ENCODE measurements at places on chromosomes 5 and 9.
A peak's percentile ranks its signal among the peaks of the same experiment; 100 is the strongest.

DNA sequence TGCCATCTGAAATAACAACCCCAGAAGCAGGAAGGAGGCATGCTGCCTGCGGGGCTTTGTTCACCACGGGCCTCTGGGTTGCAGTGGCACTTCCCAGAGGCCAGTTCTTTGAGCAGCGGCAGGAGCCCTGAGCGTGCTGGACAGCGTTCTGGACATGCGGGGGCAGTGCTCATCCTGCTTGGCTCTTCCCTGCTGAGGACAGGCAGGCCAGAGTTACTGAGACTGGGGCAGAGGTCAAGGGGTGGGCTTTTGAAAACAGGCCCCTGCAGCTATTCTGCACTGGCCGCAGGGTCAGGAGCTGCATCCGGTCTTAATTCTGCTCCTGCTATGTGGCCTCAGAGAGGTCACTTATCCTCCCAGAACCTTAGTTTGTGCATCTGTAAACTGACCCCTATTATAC, 258.6 kb downstream of the FSTL4 start:
- DNase-seq: no peak
- no peaks in the 10 kb centered on the region for H3K4me1 ChIP-seq
- H3K27ac ChIP-seq: no peak overlapping the region
- no peaks in the 10 kb centered on the region for H3K36me3 ChIP-seq
- H3K27me3 ChIP-seq: no peaks in the 10 kb centered on the region

DNA sequence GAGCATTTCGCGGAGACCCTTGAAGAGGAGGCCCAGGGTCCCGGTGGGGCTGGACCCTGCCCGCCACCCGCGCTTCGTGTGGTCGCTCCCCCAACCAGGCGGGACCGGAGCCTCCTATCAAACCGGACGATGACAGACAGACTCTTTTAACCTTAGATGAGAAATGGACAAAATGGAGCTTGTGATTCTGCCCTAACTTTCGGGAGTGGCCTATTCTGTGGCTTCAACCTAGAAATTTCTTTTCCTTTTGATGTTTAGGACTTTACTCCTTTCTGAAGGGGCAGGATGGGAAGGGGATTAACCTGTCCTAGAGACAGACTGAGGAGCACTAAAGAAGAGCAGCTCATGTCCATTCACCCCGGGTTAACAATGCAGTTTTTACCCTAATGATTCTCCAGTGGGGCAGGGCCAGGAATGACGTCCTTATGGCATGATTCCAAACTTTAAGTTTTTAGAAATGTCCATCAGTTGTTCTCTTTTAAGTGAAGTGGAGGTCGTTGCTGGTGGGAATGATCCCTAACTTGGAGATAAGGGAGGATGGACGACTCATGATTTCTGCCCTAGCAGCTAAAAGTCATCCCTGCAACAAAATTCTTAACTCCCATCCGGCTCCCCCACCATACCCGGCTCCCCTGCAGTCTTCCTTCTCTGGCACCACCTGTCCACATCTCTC, 1.0 kb downstream of the NIPSNAP3A start:
- H3K4me3 ChIP-seq: peak overlapping the region; percentile 92

- H3K36me3 ChIP-seq: no peaks in the 10 kb centered on the region
- H3K4me3 ChIP-seq: no peak overlapping the region
- H3K27me3 ChIP-seq: no peaks in the 10 kb centered on the region
- DNase-seq: no peak
Measured at GRCh38 chr5:20554001-20554400, 566.0 kb upstream of the CDH18 start.

- H3K27me3 ChIP-seq: no peaks in the 10 kb centered on the region
- H3K27ac ChIP-seq: no peak overlapping the region
- H3K36me3 ChIP-seq: no peaks in the 10 kb centered on the region
- no peak for DNase-seq
- H3K4me3 ChIP-seq: no peak overlapping the region
Measured at GRCh38 chr5:10935536-10935935, 174.5 kb upstream of the DAP start.

DNA sequence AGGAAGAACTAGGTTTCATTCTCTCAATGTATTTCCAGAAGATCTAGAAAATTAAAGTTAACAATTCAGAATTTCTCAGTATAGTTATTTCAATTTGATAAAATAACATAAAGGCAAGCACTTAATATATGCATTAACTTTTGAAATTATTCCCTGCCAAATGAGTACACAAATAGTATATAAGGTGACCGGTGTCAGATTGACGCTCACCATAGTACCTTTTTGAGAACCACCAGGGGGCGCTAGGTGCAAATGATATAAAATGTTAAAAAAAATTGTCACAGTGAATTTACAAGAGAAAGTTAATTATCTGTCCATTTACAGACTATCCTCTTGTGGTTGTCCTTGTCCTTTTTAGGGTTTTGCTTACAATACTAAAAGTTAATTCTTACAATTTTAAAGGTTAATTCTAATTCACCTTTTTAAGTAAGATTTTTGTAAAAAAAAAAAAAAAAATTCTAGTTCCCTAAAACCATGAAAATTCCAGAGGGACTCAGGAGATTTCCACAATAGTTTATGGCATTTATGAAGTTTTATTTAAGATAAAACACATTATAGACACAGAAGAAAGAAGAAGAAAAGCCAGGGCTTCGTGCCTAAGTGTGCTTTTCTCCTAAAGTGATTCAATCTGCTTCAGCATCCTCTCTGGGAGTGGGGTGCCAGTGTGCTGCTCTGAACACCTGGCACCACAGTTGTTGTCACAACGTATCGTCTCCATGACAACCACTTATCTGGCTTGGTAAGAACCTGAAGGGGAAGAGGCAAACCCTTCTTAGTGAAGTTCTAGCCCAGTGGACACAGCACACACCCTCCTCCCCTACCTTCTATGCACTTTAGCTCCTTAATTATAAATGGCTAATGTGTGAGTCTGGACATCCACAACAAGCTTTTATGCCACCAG, 1.7 kb downstream of the ADAMTS16 start:
- H3K4me3 ChIP-seq: no peak overlapping the region
- no peaks in the 10 kb centered on the region for H3K4me1 ChIP-seq
- no peaks in the 10 kb centered on the region for H3K36me3 ChIP-seq
- H3K27ac ChIP-seq: no peak overlapping the region

DNA sequence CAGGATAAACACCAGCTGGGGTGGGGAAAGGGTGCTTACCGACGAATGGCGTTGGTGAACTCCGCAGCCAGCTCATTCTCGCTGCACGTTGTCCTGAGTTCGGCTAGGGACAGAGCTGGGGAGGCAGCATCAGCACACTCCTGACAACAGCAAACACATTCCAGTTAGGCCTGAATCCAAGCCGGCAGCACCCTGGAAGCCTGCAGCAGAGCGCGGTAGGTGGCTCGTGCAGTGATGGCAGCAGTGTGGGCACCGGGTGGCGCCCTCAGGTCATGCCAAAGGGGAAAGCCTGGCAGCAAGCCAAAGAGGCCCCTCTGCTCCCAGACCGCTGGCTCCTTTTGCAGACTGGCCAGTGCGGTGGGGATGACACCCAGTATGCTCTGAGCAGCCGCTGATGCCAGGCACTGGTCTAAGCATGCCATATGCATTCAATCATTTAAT, 66.9 kb downstream of the DCP2 start:
- peaks cover 4% of the 10 kb centered on the region for H3K4me1 ChIP-seq
- H3K4me3 ChIP-seq: no peak overlapping the region
- DNase-seq: no peak

DNA sequence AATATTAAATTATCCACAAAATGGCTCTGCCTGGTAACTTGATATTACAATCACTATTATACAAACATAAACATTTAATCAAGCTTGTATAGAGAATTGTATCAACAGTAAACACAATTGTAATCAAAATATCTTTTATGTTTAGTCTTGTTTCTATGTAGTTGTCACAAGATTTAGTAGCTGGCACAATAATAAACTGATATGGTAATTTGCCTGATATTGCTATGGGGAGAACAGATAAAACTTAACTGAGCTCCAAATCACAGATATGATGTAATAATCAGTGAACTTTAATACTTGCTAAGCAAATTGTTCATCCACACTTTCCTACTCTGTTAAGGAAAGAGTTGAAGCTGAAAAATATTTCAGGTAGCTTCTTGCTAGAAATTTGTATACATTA, 189.8 kb downstream of the MPDZ start:
- no peak overlapping the region for H3K27ac ChIP-seq
- DNase-seq: no peak
- no peaks in the 10 kb centered on the region for H3K27me3 ChIP-seq
- H3K36me3 ChIP-seq: no peaks in the 10 kb centered on the region
- no peaks in the 10 kb centered on the region for H3K4me1 ChIP-seq

DNA sequence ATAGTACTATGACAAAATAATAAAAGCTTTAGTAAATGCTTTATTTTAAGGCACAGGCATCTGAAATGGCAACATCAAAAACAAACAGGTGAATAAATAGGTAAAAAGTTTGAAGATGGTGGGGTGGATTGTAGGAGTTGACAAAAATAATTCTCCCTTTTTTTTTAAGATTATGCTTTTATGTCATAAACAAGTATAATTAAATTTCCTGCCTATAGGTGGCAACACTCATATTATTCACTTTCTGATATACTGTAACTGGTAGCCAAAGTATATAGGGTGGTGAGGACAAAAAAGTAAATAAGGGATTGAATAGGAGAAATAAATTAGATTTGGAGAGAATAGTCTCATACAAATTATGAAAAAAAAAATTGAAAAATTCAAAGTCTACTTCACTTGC, 120.0 kb upstream of the ACOT12 start:
- H3K4me1 ChIP-seq: peaks cover 7% of the 10 kb centered on the region
- no peak overlapping the region for H3K27ac ChIP-seq
- H3K36me3 ChIP-seq: peaks cover 9% of the 10 kb centered on the region

DNA sequence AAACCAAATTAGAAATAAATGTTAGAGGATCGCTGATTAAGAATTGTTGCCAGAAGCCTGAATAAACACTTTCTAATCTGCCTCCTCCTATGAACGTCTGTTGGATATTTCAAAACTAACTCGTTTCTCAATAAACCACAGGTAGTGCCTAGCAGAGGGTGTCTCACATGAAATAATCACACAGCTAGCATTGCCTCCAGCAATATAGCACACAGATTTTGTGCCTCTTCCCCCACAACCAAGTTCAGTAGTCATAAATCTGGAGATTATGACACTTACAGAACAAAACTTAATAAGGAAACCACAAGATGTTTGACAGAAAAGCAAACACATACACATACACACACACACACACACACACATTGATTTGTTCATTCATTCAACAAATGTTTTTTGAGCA, 173.2 kb upstream of the CDH10 start:
- H3K4me3 ChIP-seq: no peak overlapping the region
- H3K27me3 ChIP-seq: no peaks in the 10 kb centered on the region
- H3K27ac ChIP-seq: no peak overlapping the region
- H3K4me1 ChIP-seq: no peaks in the 10 kb centered on the region
- H3K36me3 ChIP-seq: no peaks in the 10 kb centered on the region

GRCh38 chr5:158619083-158619788, 480.5 kb downstream of the EBF1 start:
- no peaks in the 10 kb centered on the region for H3K36me3 ChIP-seq
- H3K27me3 ChIP-seq: no peaks in the 10 kb centered on the region
- H3K27ac ChIP-seq: no peak overlapping the region

GRCh38 chr9:135135171-135135928, 47.9 kb downstream of the OLFM1 start:
- DNase-seq: no peak
- no peak overlapping the region for H3K27ac ChIP-seq
- no peaks in the 10 kb centered on the region for H3K36me3 ChIP-seq
- no peaks in the 10 kb centered on the region for H3K4me1 ChIP-seq
- peaks cover 2% of the 10 kb centered on the region for H3K27me3 ChIP-seq
- no peak overlapping the region for H3K4me3 ChIP-seq

DNA sequence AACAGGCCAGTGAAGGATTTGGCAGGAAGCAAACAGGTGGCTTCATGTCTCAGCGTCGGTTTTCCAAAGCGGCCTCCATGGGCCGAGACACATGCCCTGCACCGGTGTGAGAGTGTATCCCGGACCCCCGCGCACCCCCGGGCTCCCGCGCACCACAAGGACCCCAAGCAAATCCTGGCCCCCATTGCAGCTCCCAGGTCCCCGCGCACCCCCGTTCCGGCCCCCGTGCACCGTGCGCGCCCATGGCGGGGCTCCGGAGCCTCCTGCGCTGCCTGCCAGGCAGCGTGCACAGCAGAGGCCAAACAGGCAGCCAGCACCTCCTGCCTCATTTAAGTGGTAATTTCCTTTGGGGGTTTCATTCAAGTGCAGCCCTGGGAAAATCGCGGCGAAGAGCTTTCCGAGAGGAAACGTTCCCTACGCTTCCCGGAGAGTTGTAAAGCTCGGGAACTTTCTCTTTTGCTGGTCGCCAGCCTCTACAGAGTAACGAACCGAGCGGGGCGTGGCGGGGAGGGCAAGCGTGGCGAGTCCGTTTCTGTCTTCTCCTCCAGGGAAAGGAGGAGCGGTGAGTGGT, 145.5 kb upstream of the SLC24A2 start:
- no peak for DNase-seq
- H3K4me1 ChIP-seq: peaks cover 8% of the 10 kb centered on the region
- H3K27ac ChIP-seq: no peak overlapping the region
- no peaks in the 10 kb centered on the region for H3K36me3 ChIP-seq
- peak overlapping the region; percentile 78 for H3K4me3 ChIP-seq

GRCh38 chr5:121009058-121009457, 545.0 kb downstream of the PRR16 start:
- no peaks in the 10 kb centered on the region for H3K4me1 ChIP-seq
- H3K4me3 ChIP-seq: no peak overlapping the region
- no peak overlapping the region for H3K27ac ChIP-seq
- no peak for DNase-seq
- no peaks in the 10 kb centered on the region for H3K36me3 ChIP-seq

DNA sequence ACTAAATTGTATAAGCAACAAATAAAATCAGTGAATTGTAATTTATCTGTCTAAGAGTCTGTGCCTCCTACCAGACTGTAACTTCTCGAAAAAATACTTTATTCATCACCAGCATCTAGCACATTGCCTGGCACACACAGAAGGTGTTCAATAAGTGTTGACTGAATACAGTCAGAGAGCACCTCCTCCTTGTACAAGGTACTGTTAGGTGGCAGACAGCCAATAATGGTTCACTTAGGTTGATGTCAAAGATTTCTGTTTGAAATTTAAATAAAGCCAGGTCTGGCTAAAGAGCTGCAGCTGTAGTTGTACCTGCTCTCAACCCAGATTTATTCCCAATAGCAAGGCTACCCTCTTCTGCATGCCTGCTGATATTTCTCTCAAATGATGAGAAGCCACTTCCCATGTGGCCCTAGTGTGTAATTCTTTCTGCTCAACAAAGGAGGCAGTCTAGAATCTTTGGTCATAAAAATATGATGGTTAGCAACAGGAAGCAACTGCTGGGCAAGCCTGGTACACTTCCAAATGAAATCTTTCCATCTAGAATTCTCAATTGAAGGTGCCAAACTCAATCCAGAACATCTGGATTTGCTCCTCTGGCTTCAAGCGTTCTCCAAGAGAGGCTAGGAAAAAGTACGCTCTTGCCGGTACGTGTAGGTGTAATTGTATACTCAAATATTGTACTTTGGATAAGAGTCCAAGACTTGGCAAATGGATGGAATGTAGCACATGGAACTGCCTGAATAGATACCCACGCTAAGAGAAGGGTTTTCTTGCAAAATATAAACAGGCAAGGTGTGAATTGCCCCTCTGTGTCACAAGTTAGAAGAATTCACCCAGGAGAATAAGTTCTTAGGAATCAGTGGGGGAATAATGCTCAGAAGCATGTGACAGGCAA, 95.6 kb downstream of the NR6A1 start:
- H3K4me3 ChIP-seq: no peak overlapping the region
- H3K4me1 ChIP-seq: no peaks in the 10 kb centered on the region
- peaks cover 7% of the 10 kb centered on the region for H3K36me3 ChIP-seq
- H3K27ac ChIP-seq: no peak overlapping the region

GRCh38 chr9:110928599-110928998, 109.7 kb downstream of the LPAR1 start:
- no peaks in the 10 kb centered on the region for H3K36me3 ChIP-seq
- no peak overlapping the region for H3K27ac ChIP-seq
- no peak overlapping the region for H3K4me3 ChIP-seq
